Stimulated activated CD4-positive, alpha-beta T cell treated with anti-CD3 and anti-CD28 coated beads, Interleukin-12 subunit alpha, Interleukin-12 subunit beta, amount 100 ng/mL, for 24 hours (primary cell): ENCODE measurements at places on chromosomes 13 and 19.
A peak's percentile ranks its signal among the peaks of the same experiment; 100 is the strongest.

- no peak for DNase-seq
Measured at GRCh38 chr13:35865341-35866240, 265.6 kb downstream of the DCLK1 start.

DNA sequence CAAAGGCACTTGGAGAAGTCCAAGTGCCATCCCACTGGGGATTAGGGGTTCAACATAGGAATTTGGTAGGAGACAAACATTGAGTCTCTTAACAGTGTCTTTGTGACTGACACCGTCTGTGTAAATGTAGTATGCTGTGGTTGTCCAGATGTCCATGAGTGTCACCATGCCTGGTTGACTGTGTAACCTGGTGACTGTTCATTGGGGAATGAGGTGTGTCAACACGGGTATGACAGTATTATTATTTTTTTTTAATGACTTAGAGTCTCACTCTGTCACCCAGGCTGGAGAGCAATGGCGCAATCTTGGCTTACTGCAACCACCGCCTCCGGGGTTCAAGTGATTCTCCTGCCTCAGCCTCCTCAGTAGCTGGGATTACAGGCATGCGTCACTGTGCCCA, 16.2 kb downstream of the PKN1 start:
- DNase-seq: no peak

- DNase-seq: no peak
Measured at GRCh38 chr19:42010245-42011126, 16.5 kb upstream of the ATP1A3 start.

- DNase-seq: no peak
Measured at GRCh38 chr13:60970736-60971135, 444.9 kb downstream of the PCDH20 start.

- DNase-seq: no peak
Measured at GRCh38 chr19:1265615-1266128, 3.5 kb upstream of the CIRBP start.

DNA sequence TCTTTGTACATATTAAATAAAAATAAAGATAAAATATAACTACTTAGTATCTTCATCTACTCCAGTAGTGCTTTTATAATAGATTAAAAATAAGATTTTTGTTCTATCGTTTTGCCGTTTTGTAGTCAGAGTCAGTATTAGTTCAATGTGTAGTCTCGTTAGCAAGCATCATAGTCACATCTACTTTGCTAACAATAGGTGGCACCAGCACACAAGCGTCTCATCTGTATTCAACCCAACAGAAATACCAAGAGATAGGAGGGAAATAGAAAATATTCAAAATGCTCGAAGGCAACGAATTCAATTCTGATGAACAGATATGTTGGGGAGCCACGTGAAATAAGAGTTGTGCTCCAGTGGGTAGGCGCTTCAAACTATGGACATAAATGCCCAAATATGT, 21.4 kb upstream of the MICU2 start:
- no peak for DNase-seq

- DNase-seq: no peak
Measured at GRCh38 chr19:17149393-17150135, 65.6 kb upstream of the USE1 start.

DNA sequence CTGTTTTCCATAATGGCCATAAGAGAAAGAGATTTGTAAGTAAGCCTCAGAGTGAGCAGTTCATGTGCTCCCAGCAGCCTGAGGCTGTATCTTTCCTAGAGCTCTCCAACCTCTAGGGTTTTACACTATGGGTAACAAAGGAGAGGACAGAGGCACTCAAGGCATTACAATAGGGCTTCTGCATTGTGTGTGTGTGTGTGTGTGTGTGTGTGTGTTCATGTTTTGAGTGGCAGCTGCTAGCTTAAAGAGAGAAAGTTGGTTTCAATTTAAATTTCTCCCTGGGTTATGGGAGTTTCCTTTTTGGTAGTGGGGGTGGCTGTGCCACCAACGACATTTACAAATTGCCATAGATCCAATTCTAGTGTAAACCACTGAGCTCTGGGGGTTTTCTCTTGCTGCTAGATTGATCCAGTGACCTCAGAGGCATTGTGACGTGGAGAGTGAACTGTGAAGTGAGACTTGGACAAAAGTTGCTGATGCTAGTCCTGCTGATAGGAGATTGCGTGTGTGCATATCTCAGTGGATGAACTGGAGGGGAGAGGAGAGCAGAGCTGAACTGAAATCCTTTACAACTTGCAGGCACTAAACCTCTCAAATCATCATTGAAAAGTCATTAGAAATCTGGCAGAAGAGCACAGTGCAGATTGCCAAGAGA, 67.2 kb upstream of the OLFM4 start:
- DNase-seq: no peak

DNA sequence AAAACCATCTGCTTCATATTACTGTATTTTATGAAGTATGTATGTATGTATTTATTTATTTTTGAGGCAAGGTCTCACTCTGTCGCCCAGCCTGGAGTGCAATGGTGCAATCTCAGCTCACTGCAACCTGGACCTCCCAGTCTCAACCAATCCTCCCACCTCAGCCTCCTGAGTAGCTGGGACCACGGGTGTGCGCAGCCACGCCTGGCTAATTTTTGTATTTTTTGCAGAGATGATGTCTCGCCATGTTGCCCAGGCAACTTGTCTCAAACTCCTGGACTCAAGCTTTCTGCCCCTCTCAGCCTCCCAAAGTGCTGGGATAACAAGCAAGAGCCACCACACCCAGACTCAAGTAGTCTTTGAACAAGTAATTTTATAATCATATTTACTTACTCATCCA, 5.5 kb downstream of the KATNAL1 start:
- no peak for DNase-seq

DNA sequence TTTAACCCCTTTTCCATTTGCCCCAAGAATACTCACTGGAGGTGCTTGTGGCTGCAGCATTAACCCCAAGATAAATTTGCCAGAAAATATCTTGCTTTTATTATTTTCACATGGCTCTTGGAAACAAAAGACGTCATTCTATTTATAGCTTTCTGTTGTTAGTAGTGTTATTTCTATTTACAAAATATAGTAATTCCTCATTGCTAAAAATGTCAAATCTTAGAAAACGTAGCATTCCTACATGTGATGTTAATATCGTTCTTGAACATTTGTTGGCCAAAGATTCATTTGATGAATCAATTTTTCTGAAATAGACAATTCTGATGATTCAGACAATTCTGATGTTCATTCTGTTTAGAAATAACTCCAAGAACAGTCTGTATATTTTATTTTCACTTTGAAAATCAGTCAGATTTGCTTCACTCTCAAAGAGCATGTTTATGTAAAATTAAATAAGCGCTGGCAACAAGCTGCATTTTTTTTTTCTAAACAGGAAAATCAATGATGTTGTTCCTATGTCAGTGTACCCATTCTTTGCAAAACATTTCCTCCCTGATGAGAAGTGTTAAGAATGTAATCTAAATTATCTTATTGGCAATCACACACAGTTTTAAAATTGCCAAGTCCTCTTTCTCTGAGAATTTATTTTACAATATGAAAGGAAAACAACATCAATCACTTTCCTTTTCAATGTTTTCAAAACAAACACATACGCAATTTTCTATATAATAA, 334.0 kb downstream of the KCTD12 start:
- DNase-seq: no peak

GRCh38 chr13:52001120-52001731, 10.0 kb downstream of the ATP7B start:
- DNase-seq: no peak

DNA sequence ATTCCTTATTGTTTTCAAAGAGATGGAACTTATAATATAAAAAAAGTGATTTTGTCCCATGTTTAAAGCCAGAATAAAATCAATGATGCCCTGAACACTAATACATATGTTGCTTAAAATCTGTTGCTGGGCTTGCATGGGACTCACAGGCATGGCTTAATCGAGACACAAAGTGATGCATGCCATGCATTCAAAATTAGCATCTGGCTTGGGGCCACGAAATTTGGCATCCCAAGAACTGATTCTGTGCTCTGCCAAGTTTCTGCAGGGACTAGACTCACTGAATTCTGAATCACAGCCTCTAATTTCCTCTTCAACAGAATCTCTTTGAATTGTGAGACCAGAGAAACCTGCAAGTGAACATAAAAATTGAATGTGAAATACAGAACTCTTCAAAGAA, 109.2 kb downstream of the PCDH17 start:
- DNase-seq: no peak

DNA sequence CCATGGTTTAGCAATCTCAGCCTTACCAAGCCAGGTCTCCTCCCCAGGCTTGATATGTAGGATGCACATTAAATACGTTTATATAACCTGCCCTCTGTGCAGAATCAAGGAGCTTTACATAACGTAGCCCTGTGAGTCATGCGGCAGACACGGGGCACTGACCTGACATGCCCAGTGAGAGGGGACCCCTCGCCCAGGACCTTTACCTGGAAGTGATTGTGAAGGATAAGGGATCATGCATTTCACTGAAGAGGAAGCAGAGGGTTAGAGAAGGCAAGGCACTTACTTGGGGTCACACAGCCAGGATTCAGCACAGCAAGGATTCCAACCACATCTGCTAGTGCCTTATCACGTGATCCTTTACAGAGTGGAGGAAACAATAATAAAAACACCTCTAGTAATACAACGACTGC, 18.9 kb upstream of the FOSB start:
- DNase-seq: no peak

DNA sequence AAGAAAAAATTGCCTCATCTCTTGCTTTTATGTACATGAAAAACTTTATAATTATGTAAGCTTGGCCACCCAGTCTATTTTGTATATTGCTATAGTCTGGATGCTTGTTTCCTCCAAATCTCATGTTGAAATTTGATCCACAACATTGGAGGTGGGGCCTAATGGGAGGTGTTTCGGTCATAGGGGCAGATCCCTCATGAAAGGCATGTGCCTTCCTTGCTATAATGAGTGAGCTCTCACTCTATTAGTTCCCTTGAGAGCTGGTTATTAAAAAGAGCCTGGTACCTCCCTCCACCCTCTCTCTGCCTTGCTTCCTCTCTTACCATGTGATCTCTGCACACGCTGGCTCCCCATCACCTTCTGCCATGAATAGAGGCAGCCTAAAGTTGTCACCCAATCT, 1005.1 kb downstream of the PCDH9 start:
- DNase-seq: no peak

GRCh38 chr13:113364901-113365582, 1.1 kb upstream of the GRTP1 start:
- no peak for DNase-seq

DNA sequence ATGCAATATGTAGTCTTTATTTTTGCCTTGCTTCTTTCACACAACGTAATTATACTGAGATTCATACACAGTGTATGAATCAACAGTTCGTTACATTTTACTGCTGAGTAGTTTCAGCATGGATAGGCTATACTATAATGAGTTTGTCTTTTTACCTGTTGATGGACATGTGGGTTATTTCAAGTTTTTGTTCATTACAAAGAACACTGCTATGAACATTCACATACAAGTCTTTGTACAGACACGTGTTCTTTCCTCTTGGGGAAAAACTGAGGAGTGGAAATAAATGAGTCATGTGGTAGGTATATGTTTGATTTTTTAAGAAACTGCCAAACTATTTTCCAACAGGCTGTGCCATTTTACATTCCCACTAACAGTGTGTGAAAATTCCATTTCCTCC, 35.1 kb downstream of the ENOX1 start:
- DNase-seq: no peak

- DNase-seq: no peak
Measured at GRCh38 chr19:6976197-6976596, 45.0 kb downstream of the MBD3L2B start.

DNA sequence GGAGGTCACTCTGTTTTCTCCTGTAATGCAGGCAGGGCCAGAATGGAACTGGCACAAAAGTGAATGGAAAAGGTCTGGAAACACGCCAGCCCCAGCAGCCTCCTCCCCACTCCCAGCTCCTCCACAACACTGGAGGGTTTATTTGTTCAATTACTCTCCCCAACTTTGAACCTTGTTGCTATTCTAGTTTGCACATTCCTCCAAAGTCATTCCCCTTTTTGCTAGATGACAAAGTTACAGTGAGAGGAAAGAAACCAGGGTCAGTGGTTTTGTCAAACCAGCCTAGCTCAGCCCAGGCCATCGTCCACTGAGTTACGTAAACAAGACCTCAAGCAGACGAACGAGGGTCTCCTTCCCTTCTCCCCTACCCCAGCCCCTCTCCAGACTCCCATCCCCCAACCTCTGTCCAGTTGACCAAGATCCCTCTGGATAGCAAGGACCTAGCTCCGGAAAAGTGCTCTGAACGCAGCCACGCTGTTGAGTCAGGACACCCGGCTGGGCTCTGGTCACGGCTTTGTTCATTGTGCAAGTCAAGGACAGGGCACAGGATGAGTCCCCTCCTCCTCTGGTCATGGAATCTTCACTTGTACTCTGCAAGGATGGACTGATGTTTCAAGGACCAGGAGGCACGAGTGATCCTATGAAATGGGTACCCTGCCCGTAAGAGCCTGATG, 180.0 kb downstream of the USP12 start:
- no peak for DNase-seq

- no peak for DNase-seq
Measured at GRCh38 chr13:65943024-65943423, 1287.1 kb downstream of the PCDH9 start.

DNA sequence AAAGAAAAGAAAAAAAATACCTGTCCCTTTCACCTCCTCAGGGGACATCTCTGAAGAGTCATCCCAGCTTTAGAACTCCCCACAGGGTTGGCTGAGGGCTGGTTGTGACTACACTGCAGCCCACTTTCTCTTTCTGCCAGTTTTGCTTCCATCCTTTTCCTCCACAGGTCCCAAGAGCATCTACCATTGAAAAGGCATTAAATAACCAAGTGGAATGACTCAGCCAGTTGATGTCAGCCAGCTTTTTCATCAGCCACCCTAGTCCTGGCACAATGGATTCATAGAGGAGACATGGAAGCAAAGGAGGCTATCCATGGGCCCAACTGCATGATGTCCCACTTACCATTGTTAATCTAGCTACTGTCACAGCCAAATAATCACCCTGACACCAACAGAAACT, 9.2 kb upstream of the RCBTB1 start:
- DNase-seq: no peak

GRCh38 chr13:29457299-29457698, 138.2 kb downstream of the SLC7A1 start:
- DNase-seq: no peak

GRCh38 chr19:15101479-15102082, 5.6 kb upstream of the SYDE1 start:
- peak; percentile 23 for DNase-seq

DNA sequence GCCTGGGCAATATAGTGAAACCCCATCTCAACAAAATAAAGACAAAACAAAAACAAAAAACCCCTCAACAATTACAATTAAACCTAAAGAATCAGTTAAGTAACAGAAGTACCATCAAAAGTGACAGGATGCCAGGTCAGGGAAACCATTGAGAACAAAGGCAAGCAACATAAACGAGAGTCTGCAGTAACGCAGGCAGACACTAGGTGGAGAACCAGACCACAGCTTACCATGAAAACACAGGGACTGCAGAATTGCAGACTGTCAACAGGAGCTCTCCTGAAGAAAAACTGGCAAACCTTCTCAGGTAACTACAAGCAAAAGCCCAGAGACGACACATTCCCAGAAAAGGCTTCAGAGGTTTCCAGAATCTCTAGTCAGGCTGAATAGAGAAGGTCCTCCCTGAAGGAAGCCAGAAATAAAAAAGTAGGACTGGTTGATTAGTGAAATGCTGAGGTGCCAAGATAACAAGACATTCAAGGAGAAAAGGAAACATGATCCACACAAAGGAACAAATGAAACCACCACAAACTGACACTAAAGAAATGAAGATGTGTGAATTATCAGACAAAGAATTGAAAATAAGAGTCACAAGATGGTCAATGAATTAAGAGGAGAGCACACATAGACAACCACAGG, 2.2 kb upstream of the ZNF665 start:
- peak; percentile 52 for DNase-seq
